ENCODE measurements at places on chromosomes 7 and 10.

DNA sequence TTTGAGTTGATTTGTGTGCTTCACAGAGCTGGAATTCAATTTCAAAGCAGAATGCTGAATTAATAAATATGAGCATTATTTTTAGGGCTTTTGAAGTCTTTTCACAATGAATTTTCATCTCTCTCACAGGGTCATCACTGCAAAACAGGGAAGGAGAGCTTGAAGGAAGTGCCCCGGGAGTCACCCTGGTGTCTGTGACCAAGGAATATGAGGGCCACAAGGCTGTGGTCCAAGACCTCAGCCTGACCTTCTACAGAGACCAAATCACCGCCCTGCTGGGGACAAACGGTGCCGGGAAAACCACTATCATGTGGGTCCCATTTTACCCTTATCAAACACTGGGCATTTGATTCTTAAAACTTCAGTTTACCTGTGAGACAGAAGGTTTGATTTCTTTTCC is 217.7 kb downstream of the ABCA13 start:
- no peak for DNase-seq

- no peak for DNase-seq
Measured at GRCh38 chr7:105618016-105618296, 36.7 kb upstream of the EFCAB10 start.

DNA sequence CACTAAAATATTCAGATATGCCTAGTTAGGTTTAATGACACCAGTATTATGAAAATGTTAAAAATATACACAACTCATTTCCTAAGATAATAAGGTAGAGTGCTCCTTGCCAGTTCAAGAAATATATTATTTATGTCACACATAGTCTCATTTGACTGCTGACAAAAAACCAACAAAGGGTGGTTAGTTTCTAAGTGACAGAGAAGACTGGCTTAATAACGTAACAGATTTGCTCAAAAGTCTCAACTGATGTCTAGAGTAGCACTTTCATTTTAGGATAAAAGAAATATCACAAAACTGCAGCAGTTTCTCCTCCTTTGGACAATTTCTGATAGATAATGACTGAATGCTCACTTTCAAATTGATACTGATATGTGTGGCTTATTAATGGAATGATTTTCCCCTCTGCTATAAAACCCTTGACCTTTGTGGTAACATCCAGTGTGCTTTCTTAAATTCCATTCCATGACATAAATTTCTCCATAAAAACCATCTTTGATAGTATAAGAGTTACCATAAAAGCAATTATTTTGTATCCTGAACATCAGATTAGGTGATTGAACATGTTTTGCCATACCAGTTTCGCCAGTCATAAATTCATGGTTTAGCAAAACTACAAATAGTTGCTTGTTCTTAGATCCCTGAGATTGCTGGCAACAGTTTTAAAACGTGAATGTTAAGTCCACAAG is 94.2 kb downstream of the NRBF2 start:
- DNase-seq, result no peak

GRCh38 chr10:69914398-69915214 is 112.9 kb downstream of the COL13A1 start:
- DNase-seq, result peak; percentile 36

- DNase-seq, result no peak
Measured at GRCh38 chr10:57785068-57785467, 482.6 kb downstream of the IPMK start.

GRCh38 chr7:36781011-36781738 is 56.9 kb upstream of the AOAH start:
- no peak for DNase-seq

DNA sequence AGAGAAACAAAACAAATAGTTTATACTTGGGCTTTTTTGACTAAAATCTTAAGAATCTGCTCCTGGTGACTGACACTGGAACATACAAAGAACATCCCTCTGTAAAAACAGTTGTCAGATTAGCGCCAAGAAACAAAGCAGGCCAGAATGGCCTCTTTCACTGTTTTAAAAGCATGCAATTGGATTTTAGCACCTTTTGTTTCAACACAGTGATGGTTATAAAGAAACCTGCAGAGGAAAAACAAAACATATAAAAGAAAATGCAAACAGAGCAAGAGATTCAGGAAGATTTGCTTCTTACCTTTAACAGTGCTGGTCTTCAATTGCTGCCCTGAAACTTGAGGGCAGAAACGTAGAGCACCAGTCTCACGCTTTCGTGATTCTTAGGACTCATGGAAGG is 652.2 kb upstream of the KCND2 start:
- DNase-seq, result no peak

GRCh38 chr7:116443101-116443523 is 56.4 kb upstream of the CAV2 start:
- peak; percentile 94 for DNase-seq

GRCh38 chr7:33814400-33814799 is 90.9 kb upstream of the BMPER start:
- no peak for DNase-seq

DNA sequence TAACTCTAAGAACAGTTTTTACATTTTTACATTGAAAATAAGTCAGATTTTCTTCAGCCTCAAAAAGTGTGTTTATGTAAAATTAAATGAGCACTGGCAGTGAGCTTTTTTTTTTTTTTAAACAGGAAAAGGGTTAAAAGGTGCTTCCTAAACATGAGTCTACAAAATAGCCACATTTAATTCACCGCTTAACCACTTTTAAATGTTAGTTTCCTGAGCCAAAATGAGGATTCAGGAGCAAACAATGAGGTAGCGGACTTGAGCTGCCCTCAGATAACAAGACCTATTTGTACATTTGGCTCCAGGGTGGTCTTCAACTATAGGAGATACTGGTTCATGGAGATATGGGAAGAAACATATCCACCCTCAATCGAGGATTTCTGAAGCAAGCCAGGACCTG is 22.8 kb downstream of the AKR1C3 start:
- DNase-seq, result no peak

- no peak for DNase-seq
Measured at GRCh38 chr7:30166155-30166840, 31.5 kb downstream of the MTURN start.

GRCh38 chr10:32982911-32983909 is 25.2 kb upstream of the ITGB1 start:
- DNase-seq, result peak; percentile 86

- DNase-seq, result peak; percentile 95
Measured at GRCh38 chr10:84139126-84140035, at the start of gene GHITM. TSS of gene GHITM (plus strand) at chr10:84139509. CDS start at chr10:84141501, 1,992 bp downstream.

- DNase-seq, result no peak
Measured at GRCh38 chr7:128274884-128275603, 34.0 kb downstream of the LEP start.

GRCh38 chr7:112130729-112131410 is 75.3 kb downstream of the DOCK4 start:
- DNase-seq, result no peak

- no peak for DNase-seq
Measured at GRCh38 chr7:107166736-107167426, 1.9 kb upstream of the HBP1 start.

DNA sequence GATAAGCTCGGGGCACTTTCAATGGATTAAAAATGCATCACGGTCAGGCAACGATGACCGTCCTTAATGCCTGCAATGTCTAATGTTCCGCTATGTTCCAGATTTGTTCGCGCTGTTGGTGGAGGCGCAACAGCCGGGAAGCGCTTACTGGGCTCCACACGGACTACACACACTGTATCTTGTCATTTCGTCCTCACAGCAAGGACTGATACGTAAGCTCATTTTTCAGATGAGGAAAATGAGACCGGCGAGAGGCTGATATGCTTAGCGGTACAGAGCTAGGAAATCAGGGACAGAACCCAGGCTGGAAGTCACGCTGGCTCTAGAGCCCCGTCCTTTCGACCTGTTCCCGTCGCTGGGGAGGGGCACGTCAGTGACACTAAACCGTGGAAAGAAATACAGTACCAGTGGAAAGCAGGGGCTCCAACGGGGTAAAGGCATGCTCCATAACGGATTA is 670 bp downstream of the TPK1 start:
- DNase-seq, result no peak

DNA sequence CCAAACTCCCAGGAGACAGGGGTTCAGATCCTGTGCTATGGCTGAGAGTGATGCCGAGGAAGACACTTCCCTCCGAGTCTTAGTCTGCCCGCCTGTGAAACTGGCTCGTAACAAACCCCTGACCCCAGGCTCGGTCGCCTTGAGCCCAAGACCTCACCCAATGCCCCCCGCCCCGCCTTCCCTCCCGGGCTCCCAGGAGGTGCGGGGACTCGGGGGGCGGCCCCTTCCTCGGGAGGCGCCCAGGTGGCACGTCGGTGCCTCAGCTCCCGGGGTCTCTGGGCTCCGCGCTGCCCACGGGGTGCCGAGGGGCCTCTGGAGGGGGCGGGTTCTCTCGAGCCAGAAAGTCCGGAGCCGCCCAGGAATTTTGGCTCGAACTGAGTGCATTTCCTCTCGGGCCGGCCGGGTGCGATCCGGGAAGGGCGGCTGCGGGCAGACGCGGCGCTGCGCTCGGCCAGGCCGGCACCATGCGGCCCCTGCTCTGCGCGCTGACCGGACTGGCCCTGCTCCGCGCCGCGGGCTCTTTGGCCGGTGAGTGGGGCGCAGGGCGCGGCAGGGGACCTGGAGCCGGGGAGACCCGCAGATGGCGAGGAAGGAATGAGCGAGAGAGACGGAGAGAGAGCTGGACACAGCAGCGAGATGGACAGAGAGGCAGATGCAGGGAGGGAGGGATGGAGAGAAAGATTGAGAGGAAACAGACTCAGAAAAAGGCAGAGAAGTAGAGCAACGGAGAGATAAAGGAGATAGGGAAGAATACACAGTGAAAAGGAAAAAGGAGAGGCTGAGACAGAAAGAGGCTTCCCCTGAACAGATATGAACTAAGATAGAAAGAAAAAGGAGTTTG is at the start of gene PLAC9:
PLAC9 (plus strand) TSS at position 432 of the 841 bp plus-strand sequence; CDS start at position 465, 33 bp downstream.
- DNase-seq, result no peak

- DNase-seq, result no peak
Measured at GRCh38 chr10:122515588-122516231, 44.8 kb upstream of the DMBT1 start.

DNA sequence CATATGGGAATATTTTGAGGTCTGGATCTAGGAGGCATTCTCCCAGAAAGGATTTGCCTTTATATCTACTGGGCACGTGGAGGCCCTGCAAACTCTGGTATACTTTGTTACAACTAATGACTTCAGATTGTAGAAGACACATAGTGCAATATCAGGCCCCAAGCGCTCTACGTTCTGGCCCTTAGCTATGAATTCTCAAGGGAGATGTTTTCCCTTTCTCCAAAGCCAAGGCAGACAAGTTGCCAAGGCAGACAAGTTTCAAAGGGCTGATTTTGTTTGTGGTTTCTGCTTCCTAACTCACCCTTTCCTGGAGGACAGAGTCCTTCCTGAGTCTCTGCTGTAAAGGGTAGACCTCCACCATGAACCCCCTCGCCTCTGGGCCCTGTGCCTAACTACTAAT is 99.4 kb upstream of the CTTNBP2 start:
- no peak for DNase-seq

Data from NCI-H226 (cell line).